ENCODE measurements at places on chromosomes 4 and X.

DNA sequence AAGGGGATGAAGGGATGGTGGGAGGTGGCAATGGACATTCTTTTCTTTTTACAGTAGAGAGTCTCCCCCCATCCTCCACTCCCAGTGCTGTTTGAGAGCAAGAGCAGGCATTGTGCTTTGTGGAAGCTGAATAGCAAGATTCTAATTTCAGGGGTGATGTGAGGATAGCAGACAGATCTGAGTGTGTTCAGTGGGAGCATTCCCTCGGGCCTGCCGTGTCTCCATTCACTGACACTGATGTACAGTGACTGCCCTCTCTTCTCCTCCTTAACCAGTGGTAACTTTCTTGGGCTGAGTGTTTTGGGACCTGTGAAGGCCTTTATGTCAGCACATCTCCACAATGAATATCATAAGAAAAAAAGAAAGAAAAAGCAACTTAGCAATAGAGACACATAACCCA is 396.6 kb upstream of the RPS6KA3 start:
- no peak for DNase-seq

DNA sequence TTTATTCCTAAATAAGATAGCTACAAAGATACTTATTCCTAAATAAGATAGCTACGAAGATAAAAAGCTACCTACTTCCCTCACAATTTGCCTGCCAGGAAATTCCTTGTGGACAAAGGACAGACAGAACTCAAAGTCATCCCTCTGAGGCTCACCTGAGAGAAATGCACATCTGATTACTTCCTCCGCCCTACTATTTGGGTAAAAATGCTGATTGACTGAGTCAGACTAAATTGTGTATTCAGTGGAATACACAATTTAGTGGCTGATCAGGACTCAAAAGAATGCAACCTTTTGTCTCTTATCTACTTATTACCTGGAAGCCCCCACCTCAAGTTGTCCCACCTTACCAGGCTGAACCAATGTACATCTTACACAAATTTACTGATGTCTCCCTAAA is 10.3 kb upstream of the MAGEB16 start:
- no peak for DNase-seq

DNA sequence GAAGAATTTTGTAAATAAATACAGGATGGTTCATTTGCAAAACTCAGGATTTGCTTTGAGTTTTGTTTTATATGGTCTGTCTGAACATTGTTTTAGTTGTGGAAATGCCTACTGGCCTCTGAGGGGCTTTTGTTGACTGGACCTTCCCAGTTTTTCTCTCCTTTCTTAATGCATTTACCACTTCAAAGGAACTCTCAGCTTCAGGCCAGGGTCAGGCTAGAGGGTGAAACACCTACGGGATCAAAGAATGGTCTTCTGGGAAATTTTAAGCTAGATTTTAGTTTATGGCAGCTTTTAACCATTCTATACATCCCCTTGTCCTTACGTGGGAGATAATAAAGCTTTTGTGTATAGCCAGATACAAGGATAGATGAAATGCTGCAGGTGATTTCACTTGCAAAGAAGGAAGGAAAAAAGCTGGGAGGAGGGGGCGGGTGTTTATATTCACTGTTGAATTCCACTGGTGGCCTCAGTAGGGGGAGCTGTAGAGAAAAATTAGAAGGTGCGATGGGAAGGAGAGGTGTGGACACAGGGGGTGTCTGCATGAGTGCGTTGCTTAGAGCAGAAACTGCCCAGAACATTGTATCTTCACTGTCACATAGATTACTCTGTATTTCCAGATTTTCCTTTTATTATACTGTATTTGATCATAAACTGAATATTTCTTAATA is 151.8 kb downstream of the TSPAN5 start:
- DNase-seq = no peak

- DNase-seq = no peak
Measured at GRCh38 chr4:80235451-80235850, 31.0 kb upstream of the FGF5 start.

GRCh38 chrX:13990126-13990800 is 39.4 kb downstream of the GEMIN8 start:
- no peak for DNase-seq

DNA sequence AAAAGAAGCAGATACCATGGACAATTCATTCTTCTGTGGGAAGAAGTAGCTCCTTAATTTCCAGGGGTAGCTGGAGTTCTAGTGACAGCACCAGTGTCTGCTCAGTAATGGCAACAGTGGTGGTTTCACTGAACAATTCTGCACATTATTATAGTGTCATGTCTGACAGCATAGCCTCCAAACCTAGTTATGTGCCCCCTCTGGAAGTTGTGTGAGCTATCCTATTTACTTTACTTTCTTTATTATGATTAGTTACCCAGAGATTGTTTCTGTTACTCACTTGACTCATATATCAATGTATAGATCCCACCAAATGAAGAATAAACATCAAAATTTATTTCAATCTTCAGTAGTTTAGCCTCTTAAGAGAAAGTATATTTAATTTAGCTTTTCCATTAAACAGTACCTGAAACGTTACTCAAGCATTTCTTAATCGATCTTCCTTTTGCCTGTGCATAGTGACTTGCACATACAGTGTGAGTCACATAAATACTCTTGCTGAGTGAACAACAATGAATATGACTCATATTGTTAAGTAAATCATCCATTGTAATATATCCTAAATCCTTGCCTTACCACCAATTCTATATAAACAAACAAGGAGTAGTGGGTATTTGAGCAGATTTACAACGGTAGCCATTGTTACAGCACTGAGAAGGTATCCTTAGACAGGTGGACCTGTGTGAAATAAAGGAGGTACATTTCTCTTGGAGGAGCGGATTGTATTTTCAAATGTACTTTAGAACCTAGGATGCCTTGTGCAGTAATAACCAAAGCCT is 534.7 kb downstream of the ANKRD50 start:
- DNase-seq = no peak

Data from stimulated activated CD4-positive, alpha-beta T cell treated with anti-CD3 and anti-CD28 coated beads, Interleukin-1b, Interleukin-23, amount 100 ng/mL, for 1 hour (primary cell).